ENCODE measurements at places on chromosomes 5 and 9.

- DNase-seq, result no peak
Measured at GRCh38 chr9:84480071-84480470, 139.5 kb upstream of the SLC28A3 start.

- no peak for DNase-seq
Measured at GRCh38 chr9:124875501-124875900, 13.6 kb downstream of the ARPC5L start.

- DNase-seq, result no peak
Measured at GRCh38 chr9:6052293-6052919, 37.0 kb upstream of the RANBP6 start.

GRCh38 chr5:137730336-137730735 is 5.6 kb downstream of the KLHL3 start:
- DNase-seq, result no peak

- DNase-seq, result no peak
Measured at GRCh38 chr9:127877566-127877998, at the start of gene AK1. Gene AK1, minus strand, starts transcription at chr9:127877675. Its CDS starts 3,058 bp downstream, at chr9:127874617.

GRCh38 chr9:5352637-5353248 is 13.1 kb upstream of the RLN1 start:
- DNase-seq, result no peak

- no peak for DNase-seq
Measured at GRCh38 chr9:116468369-116468768, 218.7 kb upstream of the TRIM32 start.

DNA sequence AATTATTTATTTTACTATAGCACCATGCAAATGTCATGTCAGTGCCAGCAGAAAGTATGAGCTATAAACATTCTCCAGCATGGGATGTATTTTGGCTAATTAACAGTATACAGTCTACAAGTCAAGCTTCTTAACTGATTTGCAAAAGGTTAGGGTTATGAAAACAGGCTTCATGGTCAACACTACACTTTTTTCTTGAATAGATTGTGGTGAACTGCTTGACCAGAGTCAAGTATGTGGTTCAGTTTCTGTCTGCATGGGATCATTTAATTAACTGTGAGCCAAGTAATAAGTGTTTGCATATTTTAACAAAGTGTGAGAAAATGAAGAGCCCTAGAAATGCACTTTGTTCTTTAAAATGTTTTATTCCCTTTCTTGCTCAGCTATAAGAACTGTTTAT is 14.5 kb upstream of the GNAQ start:
- no peak for DNase-seq

- no peak for DNase-seq
Measured at GRCh38 chr5:142262683-142263082, 62.1 kb downstream of the SPRY4 start.

DNA sequence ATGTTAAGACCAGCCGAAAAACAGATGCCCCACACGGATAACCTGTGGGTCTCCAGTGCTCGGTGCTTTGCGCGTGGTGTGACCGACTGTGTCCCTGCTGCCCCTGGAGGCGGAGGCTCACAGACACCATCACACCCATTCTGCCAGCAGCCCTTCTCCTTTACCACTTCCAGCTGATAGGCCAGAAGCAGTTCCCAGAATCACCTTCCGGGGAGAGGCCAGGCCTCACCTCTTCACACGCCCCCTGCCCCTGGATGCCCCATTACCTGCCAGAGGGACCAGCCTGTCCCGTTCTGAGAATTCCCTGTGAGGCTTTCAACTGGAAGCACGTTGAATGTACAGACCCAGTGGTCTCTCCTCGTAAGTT is 21.6 kb upstream of the LRRC14B start:
- no peak for DNase-seq

DNA sequence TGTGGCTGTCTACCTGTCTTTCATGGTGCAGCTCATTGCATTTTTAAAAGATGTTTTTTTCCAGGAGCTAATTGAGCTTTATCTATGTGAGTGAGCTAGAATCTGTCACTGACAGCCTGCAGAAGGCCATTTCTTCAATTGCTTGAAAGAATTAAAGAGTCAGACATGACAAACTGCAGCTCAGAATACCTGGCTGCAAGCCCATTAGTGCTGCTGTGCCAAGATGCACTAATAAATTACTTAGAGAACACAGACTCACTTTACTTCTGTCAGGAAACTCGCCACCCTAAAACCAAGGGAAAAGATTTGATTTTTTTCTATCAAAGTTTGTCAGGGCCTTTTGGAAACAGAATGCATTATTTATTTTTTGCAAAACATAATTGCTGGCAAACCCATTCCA is 368.3 kb downstream of the CAAP1 start:
- DNase-seq, result no peak

DNA sequence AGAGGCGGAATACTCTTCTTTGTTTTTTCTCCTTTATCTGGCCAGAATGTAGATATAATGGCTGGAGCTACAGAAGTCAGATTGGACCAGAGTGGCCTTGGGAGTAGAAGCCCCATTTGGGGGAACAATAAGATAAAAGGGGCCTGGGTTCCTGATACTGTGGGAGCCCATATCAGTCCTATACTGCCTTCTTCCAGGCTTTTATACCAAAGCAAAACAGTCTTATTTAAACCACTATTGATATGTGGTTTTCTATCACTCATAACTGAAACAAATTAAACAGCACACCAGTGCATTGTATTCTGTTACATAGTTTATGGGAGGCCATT is 14.3 kb downstream of the SPAAR start:
- no peak for DNase-seq

- no peak for DNase-seq
Measured at GRCh38 chr9:91207397-91207728, 154.4 kb downstream of the AUH start.

DNA sequence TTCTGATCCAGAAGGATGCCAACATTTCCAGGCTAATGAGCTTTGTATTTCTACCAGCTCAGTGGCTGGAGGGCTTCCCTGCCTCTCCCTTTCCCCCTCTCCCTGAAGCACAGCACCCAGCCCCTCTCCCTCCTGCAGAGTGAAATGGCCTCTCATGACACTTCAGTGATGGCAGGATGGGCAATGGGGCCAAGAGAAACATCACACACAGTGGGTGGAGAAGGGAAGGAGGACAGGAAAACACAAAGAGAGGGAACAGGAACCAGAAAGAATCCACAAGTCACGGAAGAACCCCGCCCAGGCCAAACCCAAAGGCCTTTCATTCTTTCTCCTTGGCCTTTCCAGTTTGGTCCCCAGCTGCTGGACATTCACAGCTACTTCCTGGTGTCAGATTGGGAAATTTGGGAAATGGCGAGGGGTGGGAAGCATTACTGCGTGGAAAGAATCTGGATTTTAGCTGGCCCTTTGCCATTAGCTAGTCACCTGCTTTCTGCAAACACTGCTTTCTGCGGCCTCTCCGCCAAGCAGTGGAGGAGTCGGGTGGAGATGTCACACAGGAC is 82.6 kb downstream of the GLDC start:
- DNase-seq, result no peak

- DNase-seq, result no peak
Measured at GRCh38 chr9:136059321-136059791, 35.7 kb downstream of the NACC2 start.

GRCh38 chr5:146395193-146395592 is 51.9 kb upstream of the TCERG1 start:
- DNase-seq, result no peak

- DNase-seq, result no peak
Measured at GRCh38 chr5:33736510-33736909, 155.3 kb downstream of the ADAMTS12 start.

- DNase-seq, result peak; percentile 68
Measured at GRCh38 chr9:137077010-137077747, at the start of gene UAP1L1. Gene UAP1L1, plus strand, starts transcription at chr9:137077517. Its CDS starts 16 bp downstream, at chr9:137077533.

DNA sequence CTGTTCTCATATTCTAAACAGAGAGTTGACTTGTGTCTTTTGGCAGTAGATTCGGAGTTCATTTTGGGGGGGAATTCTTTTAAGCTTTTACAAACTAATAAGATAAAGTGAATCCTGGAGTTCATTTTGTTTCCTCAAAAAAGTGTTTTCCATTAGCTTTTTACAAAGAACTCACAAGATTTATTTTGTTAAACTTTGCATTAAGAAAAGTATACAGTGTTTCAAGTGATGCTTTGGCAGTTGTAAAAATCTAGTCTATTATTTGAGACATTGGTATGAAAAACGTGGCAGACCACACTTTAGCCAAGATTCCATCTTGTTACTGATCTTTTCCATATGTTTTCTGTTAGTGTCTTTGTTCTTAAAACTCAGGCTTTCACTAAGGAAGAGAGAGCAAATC is 1.2 kb upstream of the OMD start:
- DNase-seq, result no peak

- DNase-seq, result no peak
Measured at GRCh38 chr5:143374496-143375217, 28.8 kb downstream of the NR3C1 start.

DNA sequence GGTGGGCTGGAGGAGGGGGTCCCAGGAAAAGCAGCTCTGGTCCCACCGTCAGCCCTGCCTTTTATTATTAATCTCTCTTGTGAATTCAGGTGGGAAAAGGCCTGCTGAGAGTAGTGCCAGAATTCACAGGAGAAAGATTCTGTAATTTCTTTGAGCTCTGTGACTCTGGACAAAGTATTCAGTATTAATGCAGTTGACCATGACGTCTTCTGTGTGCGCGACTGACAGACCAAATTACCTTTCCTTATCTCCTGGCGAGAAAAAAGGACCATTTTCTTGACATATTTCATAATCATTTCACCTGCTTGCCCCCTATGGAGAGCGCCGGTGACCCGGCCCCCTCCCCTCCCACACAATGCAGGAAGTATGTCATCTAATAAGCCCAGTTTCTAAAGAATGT is 26.8 kb upstream of the GRHPR start:
- DNase-seq, result no peak
